Bronchial smooth muscle cell (primary cell): ENCODE measurements at places on chromosomes 6 and 20. TPM values are rescaled to one million over a fixed set of nuclear protein-coding genes. Genes with fewer than 3 reads are reported as not detected.

The SRXN1 gene
- total RNA-seq, result 48.5 and 85.9 TPM in 2 replicates

The BPI gene
- 0.17 and 0.32 TPM in 2 replicates for total RNA-seq

The RIN2 gene
- total RNA-seq, result 44.6 and 49.5 TPM in 2 replicates

The SEMG1 gene
- not detected in 2 replicates for total RNA-seq

The RUNX2 gene
- 0.52 and 1.3 TPM in 2 replicates for total RNA-seq
